ENCODE measurements at places on chromosomes 12 and 14. TPM values are rescaled to one million over a fixed set of nuclear protein-coding genes. Genes with fewer than 3 reads are reported as not detected.

DNA sequence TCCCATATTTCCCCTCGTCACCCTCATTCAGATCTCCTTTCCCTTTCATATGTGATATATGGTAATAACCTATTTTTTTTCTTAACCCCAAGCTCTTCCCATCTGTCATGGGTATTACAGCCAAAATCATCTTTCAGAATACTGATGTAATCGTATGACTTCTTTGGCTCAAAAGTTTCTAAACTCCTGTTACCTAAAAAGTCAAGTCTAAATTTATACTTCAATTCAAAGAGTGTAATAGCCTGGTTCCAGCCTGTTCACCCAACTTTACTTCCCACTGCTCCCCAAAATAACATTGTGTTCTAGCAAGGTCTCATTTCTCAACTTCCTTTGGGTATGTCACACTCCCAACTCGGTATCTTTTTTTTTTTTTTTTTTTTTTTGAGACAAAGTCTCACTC lies 48.5 kb downstream of the TBK1 start:
- H3K27ac ChIP-seq = no peak overlapping the region
- no peaks in the 10 kb centered on the region for H3K4me1 ChIP-seq
- peaks cover 27% of the 10 kb centered on the region for H3K36me3 ChIP-seq

GRCh38 chr12:91492648-91493047 lies 310.0 kb upstream of the DCN start:
- H3K4me1 ChIP-seq = no peaks in the 10 kb centered on the region
- DNase-seq = no peak
- no peaks in the 10 kb centered on the region for H3K36me3 ChIP-seq

DNA sequence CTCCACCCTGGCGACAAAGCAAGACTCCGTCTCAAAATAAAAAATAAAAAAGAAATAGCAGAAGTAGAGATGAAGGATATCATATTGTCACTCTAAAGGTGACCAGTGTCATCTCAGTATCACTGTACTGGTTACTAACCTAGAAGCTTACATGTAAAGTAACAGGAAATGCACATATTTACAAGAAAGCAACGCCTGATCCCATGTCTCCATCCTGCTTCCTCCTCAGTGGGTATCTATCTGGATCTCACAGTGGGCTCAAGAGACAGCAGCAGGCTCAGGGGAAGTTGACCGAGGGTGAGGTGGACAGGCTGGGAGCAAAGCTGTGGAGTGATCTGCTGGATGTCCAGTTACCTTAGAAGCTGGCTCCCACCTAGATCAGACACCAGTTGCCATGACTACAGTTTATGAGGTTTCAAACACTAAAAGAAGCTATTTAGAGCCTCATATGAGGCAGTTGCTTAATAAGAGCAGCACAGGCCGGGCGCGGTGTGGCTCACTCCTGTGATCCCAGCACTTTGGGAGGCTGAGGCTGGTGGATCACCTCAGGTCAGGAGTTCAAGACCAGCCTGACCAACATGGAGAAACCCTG lies 10.5 kb downstream of the MTRFR start:
- no peak overlapping the region for H3K27ac ChIP-seq
- no peak for DNase-seq
- H3K27me3 ChIP-seq = no peaks in the 10 kb centered on the region
- H3K4me3 ChIP-seq = no peak overlapping the region
- peaks cover 7% of the 10 kb centered on the region for H3K4me1 ChIP-seq
- H3K36me3 ChIP-seq = peaks cover 3% of the 10 kb centered on the region

PTCSC3 gene
- total RNA-seq = not detected

- H3K27me3 ChIP-seq = no peaks in the 10 kb centered on the region
- DNase-seq = no peak
- peaks cover 6% of the 10 kb centered on the region for H3K36me3 ChIP-seq
- H3K4me3 ChIP-seq = no peak overlapping the region
These were observed 49.0 kb downstream of the IFT43 start for GRCh38 chr14:76034566-76034965.

All from thoracic aorta (tissue), 2 donors.